AG20443 (cell line): ENCODE measurements at places on chromosomes 6 and 20.

GRCh38 chr6:101845621-101846020 lies 452.1 kb downstream of the GRIK2 start:
- DNase-seq, result no peak

DNA sequence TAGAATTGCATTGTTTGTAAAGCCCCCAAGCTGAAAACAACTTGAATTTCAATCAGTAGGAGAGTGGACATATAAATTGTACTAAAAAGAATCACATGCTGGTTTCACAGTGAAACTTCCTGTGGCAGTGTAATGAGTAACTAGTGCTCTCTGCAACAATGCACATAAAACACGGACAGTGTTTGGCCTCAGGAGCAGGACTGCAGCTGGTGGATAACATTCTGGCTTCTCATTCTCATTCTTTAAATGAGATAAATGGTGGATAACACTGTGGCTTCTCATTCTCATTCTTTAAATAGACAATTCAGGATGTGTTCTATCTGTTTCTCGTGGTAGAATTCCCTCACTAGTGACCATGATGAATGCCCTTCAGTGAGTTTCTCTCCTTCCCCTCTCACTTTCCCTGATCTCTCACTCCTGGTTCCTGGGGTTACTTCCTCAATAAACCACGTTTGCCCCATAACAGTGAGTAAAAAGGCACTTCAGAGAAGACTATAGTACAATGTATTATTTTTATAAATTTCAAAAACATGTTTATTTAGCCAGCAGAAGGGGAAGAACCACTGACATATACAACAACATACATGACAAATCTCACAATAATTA lies 59.9 kb downstream of the SLC22A2 start:
- no peak for DNase-seq

- DNase-seq, result peak; percentile 74
These were observed 131.3 kb upstream of the GMDS start for GRCh38 chr6:2376429-2377355.

DNA sequence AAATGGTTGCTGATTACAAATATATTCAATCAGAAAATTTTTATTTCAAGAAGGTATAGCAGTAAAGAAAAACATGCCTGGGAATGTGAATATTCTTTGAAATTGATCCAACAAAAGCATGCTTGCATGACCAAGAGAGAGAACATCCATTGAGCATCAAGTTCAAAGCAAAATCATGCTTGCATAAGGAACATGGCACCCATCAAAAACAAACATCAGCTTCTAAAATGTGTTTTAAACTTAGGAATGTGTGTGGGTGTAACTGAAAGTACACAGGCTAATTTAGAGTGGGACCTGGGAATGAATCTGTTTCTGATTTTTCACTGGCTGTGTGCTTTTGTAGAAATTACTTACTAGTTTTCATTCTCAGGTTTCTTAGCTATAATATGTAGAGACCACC lies 5.6 kb downstream of the SLC17A5 start:
- no peak for DNase-seq

DNA sequence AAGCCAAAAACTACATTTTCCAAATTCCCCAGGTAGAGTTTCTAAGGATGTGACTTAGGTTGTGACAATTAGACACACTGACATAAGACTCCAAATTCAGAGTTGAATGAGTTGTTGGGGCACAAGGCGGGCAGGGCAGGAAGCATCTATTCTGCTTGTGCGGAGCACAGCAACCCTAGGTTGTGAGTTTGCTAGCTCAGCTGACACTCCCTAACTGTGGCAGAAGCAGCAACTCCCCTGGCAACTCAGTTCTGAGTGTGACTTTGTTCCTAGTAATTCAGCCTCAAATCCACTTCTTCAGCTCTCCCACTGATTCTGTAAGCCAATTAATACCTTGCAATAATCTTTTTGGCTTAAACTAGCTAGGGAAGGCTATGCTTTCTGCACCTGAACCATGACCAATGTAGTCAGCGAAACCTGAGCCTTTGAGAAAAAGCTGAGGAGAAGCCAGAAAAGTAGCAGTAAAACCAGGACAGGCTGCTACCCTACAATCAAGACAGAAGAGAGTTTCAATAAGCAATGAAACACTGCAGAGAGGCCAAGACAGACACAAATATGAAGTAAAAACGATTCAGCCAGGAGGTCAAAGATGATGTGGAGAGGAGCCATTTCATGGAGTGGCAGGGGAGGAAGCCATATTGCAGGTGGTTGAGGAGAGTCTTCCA lies 30.0 kb upstream of the PAQR8 start:
- no peak for DNase-seq

DNA sequence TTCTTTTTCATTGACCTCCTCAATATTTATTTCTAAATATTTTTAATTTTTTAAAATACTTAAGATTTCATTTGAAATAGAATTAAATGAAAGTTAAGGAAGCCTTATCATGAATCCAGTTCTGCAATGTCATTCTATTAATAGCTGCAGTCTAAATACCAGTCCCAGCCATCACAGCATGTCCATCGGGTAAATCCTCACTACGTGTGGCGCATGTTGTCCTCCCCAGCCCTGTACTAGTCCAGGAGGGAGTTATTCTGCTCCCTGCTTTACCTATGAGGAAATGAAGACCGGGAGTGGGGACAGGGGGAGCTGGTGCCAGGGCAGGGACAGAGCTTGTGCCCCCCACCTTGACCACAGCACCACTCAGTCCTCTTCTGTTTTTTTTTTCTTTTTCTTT lies 125.1 kb upstream of the QKI start:
- DNase-seq, result no peak
